ENCODE measurements at places on chromosomes 13 and 19.

GRCh38 chr19:35822579-35822978 lies 9.9 kb upstream of the PRODH2 start:
- DNase-seq = no peak

- no peak for DNase-seq
Observed at GRCh38 chr19:10368101-10368803, 12.1 kb downstream of the TYK2 start.

DNA sequence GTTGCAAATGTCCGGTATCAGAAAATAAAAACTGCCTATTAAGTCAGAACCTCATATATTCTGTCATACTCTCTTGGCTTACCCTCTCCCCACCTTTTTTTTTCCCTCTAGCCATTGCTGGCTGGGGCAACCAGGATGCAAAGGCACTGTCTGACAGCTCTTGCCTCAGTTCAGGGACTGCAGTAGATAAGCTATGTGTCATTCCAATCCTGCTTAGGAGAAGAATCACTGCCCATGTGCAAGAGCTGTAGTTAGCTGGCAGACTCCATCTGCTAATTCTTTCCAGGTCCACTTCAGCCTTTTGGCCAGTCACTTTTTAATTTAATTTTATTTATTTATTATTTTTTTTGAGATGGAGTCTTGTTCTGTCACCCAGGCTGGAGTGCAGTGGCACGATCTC lies 895.6 kb upstream of the SLC10A2 start:
- no peak for DNase-seq

DNA sequence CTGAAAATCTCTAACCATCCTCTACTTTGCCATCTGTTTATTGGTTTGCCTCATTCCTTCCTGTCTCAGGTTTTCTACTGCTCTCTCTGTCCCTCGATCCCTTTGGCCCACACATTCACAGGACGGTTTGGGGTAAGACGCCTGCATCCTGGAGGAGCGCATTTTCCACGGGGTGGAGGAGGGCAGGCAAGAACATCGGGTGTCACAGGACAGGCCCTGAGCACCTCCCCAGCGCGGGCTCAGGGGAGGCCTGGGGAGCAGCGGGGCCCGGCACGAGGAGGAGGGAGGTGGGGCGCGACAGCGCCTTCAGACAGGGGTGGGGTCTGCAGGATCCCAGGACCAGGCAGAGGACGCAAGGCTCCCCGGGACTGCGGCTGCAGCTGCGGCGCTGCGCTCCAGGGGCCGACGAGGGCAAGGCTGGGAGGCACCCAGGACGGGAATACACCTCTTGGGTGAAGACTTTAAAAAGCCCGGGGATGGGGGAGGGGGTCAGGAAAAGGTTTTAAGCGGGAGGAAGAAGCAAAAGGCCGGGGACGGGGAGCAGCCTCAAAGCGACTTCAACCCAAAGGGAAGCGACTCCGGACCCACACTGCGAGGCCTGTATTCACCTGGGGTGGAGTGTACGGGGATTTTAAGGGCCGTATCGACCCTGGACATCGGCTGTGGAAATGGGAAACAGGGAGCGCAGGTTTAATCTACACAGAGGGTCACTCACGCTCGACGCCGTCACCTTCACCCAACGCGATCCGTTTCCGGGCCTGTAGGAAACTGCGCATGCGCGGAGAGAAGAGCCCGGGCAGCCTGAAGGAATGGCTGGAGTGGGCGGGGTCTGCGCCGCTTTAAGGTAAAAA lies at the start of gene ZNF415:
Gene ZNF415 (minus strand): TSS at position 770 of the 851 bp plus-strand sequence. CDS start 10,234 bp downstream, outside the sequence.
- DNase-seq = peak; percentile 41

Measured in LNCaP clone FGC (cell line).